ENCODE measurements at places on chromosomes 2 and 18.

DNA sequence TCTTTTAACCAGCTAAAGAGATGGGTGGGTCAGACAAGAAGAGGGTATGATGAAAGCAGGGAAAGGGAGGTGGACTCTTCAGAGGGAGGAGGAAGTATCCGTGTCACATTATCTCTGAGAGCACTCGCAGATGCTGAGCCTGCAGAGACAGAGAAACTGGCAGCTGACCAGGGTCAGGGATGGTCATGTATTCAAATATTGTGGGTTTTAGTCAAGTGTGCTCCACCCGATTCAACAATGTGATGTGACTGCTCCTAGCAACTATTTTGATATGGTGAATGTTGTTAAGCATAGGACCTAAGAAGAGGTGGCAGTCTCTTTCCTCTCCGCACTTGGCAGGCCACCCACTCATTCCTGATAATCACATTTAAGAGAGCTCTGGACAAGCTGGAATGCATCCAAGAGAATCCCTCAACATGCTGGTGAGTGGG, 1.3 kb upstream of the CLIP4 start:
- peak; percentile 93 for DNase-seq

- DNase-seq: no peak
These were observed 1.4 kb upstream of the TMEM178A start for GRCh38 chr2:39664232-39664887.

GRCh38 chr2:136334967-136335366, 217.0 kb upstream of the CXCR4 start:
- DNase-seq: no peak

GRCh38 chr2:14492920-14493503, 139.5 kb upstream of the LRATD1 start:
- DNase-seq: no peak

- no peak for DNase-seq
These were observed 98.7 kb downstream of the STPG4 start for GRCh38 chr2:47056374-47056773.

GRCh38 chr18:10789180-10789579, 263.4 kb downstream of the NAPG start:
- peak; percentile 91 for DNase-seq

Measured in OCI-M1 (cell line).